Esophagus mucosa (tissue), 1 donor: ENCODE measurements at places on chromosomes 12 and 14. TPM values are rescaled to one million over a fixed set of nuclear protein-coding genes. Genes with fewer than 3 reads are reported as not detected.

GRIP1 gene
- 20.1 TPM for total RNA-seq

SCNN1A gene
- 142 TPM for total RNA-seq

PTCSC3 gene
- not detected for total RNA-seq

DACT1 gene
- total RNA-seq, result 0.32 TPM

DNA sequence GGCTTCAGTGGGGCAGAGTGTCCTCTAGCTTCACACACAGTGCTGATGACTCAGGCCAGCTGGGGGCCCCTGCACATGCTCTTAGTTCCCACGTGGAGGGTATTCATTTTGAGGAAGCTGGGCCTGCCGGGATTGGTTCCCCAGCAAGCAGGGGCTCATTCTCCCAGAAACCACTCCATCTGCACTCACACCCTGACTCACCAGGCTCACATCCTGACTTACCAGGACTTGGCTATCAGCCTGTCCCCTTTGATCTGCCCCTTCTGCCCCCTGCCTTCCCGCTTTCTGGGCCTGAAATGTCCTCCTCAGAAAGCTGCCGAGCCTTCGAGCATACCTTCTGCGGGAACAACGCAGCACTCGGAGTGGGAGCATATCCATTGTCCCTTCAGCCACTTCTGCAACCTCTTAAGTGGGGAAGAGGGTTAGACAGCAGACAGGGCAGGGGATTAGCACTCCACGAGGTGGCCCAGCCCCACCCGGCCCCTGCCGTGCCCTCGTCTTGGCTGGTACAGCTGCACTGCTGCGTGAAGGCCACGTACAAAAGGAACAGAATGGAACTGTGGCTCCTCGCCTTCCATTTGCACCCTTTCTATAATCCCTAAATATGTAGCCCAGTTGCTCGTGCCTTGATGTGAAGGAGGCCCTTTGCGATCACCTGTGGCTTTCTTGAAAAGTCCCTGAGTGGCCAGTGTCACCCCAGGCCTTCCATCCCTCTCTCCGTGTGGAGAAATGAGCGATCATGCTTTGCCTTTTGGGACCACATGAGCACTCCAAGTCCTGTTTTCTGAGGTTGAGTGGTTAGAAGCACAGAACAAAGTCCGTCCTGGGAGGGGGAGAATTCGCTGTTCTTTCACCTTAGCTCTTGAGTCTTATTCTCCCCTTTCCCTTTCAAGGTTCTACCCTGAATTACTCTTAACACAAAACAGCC lies 26.1 kb downstream of the TPCN1 start:
- ATAC-seq, result no peak

DNA sequence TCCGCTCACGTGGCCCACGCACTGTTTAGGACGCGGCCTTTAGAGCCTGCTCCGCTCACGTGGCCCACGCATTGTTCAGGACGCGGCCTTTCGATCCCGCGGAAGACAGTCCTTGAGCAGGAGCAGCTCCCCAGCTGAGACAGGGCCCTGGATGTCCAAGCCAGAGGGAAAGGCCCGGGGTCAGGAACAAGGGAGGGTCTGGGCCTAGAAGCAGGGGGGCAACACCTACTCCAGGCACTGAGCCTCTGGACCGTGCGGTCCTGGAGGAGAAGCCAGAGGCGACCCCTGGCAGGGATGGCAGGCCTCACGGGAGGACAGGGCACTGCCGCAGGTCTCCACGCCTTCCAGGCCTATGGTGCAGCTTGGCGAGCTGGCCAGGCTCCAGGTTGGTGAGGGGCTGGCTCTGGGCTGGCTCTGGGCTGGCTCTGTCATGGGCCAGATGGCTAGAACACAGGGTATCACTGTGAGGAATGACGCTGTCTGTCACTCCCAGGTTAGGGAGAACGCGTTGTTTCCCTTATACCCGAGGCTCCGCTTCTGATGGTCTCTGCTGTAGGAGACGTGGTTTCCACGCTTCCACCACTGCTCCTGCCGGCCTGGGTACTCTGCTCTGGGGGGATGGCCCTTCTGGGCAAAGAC lies 341.7 kb downstream of the TMEM121 start:
- no peak for ATAC-seq

DNA sequence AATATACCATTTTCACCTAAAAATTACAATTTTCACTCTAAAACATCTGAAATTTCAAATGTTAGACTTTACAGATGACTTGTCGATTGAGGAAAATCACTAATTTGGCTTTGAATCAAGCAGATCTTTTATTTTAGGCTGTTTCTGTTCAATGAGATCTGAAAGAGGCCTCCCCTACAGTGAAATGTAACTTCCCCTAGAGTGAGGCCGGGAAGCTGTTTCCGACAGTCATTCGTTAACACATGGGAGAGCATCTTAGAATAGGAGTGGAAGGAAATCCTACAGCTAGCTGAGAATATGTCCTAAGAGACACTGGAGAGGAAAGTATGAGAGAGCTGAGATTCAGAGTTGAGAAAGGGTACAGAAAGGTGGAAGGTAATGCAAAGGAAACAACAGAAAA lies 5.7 kb upstream of the C14orf93 start:
- no peak for ATAC-seq

- ATAC-seq, result peak; percentile 53
Observed at GRCh38 chr14:105582639-105583038, 56.3 kb downstream of the TMEM121 start.
